ENCODE measurements at places on chromosomes 3 and 15.
A peak's percentile ranks its signal among the peaks of the same experiment; 100 is the strongest.

GRCh38 chr15:55240125-55240760, 43.5 kb upstream of the RSL24D1 start:
- no peak for DNase-seq

- DNase-seq: no peak
Observed at GRCh38 chr3:38543586-38543985, 47.4 kb downstream of the EXOG start.

DNA sequence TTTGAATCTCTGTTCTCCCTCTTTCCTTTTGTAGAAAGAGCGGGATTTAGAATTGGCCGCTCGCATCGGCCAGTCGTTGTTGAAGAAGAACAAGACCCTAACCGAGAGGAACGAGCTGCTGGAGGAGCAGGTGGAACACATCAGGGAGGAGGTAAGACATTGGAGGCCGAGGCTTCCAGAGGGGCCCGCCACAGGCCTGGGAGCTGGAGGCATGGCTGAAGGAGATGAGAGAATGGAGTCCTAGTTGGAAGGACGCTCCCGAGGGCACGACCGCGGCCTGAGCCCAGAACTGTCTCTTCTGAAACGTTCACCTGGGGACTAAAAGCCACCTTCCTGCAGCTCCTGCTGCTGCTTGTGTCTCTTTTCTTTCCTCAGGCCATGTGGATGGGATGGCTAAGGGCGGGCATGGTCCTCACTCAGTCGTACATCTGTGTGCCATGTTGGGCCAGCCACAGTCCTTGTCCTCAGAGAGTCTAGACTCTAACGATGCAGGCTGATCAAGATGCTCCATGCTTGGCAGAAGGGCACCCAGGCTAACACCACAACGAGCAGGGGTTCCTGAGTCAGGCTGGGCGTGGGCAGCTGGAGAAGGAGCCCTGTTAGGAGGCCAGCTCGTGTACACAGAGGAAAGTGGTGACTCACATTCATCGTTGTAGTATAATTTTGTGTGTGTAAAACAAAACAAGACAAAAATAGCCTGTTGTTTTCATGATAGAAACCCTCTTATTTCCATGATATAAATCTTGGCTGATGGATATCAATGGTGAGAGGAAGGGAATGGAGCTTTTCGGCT, 81.1 kb downstream of the CCK start:
- no peak for DNase-seq

- peak; percentile 94 for DNase-seq
Observed at GRCh38 chr15:40354408-40355171, 3.4 kb upstream of the DISP2 start.

- DNase-seq: peak; percentile 59
Observed at GRCh38 chr3:79018671-79019136, 749.1 kb downstream of the ROBO1 start.

DNA sequence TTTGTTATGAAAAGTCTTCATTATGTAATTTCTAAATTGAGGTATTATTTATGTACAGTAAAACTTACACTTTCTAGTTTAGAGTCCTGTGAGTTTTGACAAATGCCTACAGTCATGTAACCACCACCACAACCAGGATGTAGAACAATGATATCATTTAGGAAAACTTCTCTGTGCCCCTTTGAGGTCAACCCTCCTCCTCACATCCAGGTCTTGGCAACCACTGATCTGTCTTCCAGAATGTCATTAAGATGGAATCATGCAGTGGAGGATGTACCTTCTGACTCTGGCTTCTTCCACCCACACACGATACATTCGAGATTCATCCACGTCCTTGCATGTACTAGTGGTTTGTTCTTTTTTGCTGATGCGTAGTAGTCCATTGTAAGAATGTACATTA, 23.2 kb downstream of the MINAR1 start:
- DNase-seq: no peak

- no peak for DNase-seq
Observed at GRCh38 chr3:15959434-15959811, 161.6 kb upstream of the ANKRD28 start.

DNA sequence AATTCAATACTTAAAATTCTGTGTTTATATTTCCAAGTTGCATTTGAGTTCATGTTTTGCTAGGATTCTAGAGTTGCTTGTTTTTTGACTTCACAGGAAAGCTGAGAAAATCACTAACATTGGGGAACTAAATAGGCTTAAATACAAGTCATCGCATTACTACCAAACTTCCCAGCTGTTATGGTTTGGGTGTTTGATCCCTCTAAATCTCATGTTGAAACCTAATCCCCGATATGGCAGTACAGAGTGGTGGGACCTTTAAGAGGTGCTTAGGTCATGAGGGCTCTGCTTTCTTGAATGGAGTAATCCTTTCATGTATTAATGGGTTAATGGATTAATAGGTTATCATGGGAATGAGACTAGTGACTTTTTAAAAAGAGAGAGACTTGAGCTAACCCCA, 77.2 kb upstream of the ARPP21 start:
- DNase-seq: peak; percentile 96

GRCh38 chr15:100889385-100890050, 9.9 kb downstream of the ALDH1A3 start:
- no peak for DNase-seq

DNA sequence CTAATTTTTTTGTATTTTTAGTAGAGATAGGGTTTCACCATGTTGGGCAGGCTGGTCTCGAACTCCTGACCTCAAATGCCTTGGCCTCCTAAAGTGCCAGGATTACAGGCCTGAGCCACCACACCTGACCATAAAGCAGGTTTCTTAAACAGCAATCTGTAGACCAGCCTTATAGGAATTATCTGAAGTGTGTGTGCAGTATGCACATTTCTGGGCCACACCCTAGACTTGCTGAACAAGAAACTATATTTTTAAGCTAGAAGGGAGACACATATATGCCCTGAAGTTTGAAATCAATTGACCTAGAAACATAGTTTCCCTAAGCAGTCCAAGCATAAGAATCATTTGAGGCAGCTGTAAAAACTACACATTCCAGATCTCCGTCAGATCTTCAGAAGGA, 805.7 kb downstream of the TUSC7 start:
- DNase-seq: no peak

DNA sequence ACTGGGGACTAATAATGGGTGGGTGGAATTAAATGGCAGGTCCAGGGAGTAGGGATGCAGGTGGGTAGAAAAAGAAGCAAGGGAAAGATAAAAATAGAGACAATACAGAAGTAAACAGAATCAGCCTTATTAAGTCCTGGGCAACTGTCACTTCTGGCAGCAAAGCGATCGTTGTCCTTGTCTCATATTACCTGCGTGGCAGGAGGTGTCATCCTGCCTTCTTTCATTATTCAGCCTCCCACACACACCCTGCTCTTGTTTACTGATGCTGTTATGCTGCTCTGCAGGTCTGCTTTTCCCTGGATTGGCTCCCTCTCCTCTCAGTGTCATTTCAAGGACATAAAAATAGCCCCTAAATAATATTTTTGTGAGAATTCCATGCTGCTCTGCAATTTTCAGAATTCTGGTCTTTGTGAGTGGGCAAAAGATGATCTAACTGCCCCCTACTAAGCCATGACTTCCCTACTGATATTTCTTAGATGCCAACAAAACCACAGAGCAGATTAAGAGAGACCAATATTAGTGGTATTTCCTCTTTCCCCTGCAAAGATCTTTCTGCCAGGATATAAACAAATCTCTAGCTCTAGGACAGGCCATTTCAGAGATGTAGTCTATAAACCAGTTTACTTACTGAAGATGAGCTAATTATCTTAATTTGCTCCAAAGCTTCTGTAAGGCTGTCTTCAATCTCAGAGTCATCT, 8.5 kb downstream of the VEPH1 start:
- no peak for DNase-seq

GRCh38 chr3:172626021-172626640, 84.7 kb downstream of the NCEH1 start:
- DNase-seq: no peak
